NCI-H510A treated with DMSO at 0.1 percent for 48 hours (cell line): ENCODE measurements at places on chromosomes 6 and 20.

DNA sequence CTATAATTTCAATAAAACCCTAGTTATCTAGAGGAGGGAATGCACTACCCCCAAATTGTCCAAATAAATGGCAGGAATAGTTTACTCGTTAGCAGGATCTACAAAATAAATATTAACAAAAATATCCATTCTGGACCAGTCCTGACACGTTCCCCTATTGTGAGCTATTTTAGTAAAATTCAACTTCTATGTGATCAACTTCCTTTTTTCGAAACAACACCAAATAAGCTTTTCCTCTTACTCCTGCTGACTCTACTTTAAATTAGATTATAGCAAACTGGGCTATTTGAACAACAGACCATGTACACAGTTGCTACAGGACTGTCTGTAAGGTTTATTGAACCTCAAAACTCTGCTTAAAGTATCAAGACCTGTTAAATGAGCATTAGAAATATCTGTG lies 154.3 kb downstream of the IPCEF1 start:
- DNase-seq: no peak

DNA sequence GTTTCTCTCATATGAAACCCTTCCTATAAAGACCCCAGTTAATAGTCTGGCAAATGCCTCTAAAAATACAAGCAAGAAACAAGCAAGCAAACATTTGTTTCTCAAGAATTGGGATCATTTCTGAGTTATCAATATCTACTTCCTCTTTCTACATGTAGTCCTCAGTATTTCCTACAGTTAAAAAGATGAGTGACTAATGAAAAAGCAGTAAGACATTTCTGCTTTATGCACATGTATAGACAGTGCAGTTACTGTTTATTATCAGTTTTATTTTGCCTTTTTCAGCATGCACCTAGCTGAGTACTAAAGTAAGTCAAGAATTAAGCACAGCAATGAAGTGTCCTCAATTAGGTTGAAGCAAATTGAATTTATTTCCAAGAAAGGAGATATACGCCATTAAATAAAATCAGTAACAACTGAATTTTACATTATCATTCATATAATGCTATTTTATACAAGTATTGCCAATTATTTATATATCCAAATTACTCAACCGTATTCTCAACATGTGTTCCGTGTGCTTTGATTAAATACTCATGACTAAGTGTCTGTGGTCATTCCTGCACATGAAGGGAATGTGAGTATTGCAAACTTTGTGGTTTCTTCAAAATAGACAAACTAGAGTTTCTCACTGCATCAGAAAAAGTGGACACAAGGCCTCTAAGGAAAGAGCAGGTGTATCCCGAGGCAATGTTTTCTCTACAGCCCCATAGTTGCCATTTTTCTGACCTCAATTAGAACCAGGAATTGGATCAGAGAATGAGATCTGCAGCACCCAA lies 159.3 kb upstream of the MARCKS start:
- no peak for DNase-seq

DNA sequence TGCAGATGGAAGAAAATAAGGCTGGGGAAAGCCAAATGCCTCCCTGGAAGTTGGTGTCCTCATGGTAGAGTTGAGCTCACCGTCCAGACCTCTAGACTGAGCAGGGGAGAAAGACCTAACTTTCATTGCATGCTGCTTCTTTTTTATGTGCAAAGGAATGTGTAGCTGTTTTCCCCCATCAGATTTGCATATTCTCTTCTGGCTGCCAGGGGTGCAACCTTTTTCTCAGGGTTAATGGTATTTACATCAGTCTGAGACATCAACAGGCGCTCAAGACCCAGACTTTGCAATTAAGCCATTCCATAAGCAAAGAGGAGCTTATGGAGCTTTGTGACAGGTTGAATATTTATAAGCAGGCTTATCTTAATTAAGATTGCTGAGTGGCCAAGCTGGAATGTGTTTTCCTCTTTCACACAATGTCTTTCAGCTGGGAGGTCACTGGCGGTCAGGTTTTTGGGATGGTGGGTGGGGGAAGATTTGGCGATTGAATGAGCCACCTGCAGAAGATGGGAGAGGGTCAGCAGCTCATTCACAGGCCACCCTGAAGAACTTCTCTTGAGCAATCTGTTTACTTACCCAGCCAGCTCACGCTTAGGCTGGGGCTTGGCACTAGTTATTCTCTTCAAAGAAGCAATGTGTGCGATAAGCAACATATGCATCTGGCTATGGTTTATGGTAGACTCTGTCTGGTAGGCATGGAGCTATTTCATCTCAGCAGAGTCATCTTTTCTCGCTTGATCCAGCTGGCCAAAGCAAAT lies 88.6 kb downstream of the SCP2D1 start:
- no peak for DNase-seq

GRCh38 chr20:37484331-37484730 lies 36.7 kb upstream of the NNAT start:
- no peak for DNase-seq

- no peak for DNase-seq
Observed at GRCh38 chr6:150076196-150076893, 7.4 kb upstream of the ULBP3 start.

GRCh38 chr6:7673063-7673536 lies 52.8 kb upstream of the BMP6 start:
- DNase-seq: no peak

- DNase-seq: no peak
Observed at GRCh38 chr6:15250187-15251168, 4.6 kb downstream of the JARID2 start.
